ENCODE measurements at places on chromosomes 2 and 18.

DNA sequence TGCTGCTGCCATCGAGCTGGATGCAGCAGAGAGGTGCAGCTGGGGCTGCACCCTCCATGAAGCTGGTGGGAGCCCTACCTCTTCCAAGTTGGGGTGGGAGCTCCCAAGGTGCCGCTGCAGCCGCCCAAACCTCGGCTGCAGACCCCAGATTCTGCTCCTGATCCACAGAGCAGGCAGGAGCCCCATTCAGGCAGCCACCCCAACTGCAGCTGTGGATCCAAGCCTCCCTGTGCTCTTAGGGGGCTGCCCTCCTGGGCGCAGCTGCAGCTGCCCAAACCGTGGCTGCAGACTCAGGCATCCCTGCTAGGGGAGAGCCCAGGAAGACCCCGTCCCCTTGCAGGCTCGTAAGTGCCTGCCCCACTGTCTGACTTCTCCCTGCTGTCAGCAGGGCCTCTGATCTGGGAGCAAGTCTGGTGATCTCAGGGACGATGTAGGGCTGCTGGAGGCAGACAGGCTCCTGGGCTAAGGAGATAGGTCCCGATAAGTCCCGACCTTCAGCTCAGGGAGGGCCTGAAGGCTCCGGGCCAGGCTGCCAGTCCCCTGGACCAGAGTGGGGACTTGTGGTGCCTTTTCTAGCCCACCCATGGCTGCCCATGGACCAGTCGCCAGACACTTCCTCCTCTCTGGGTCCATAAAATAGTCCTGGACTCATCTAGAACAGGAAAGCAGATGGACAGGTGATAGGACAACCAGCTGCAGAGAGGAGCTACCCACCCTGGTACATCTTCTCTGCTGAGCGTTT lies 767.1 kb upstream of the CDH7 start:
- no peak for DNase-seq

DNA sequence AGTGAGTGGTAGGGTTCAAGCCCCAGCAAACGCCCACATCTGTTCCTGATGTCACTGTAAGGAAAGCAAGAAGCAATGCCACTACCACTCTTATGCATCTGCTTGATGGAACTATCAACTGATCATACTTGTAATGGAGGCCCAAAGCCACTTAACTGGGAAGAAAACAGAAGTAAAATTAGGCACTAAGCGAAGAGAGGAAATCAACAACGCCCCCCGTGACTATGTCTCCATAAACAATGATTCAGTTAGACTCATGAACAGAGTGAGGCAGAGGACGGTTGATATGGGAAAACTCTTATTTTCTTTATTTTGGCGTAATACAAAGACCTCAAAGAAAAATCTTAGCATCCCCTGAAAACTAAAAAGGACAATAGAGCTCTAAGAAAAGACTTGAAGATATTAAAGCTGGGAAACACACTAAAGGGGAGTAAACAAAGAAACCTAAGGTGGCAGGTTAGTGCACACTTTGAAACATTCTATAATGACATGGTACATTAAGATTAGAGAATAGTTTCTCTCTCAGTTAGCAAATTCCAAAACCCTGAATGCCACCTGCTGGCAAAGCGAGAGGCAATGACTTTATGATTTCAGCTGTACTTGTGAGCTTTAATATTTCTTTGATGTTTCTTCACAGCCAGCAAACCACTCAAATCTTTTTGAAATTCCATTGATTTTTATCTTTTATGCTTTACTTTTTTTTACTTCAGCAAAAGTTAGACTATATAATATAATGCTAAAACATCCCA lies 86.5 kb downstream of the LRP2 start:
- no peak for DNase-seq

DNA sequence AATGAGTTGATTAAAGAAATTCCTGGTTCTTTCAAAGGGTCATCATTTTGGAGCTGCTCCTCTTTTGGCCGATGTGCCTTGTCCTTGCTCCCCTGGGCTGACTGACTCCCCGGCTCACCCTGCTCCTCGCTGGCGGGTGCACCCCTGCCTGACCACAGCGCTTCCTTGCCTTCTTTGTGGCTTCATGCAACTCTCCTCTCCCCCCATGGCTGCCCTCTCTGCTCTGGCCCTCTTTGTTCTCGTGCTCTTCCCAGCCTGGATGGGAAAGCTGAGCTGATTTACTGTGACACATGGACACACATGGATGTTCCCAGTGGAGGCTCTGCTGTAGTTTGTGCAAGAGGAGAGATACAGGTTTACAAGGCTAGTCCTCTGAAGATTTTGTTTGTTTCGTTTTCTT lies 234.6 kb downstream of the HAUS1 start:
- DNase-seq, result no peak

GRCh38 chr18:28504066-28504465 lies 327.1 kb upstream of the CDH2 start:
- no peak for DNase-seq

DNA sequence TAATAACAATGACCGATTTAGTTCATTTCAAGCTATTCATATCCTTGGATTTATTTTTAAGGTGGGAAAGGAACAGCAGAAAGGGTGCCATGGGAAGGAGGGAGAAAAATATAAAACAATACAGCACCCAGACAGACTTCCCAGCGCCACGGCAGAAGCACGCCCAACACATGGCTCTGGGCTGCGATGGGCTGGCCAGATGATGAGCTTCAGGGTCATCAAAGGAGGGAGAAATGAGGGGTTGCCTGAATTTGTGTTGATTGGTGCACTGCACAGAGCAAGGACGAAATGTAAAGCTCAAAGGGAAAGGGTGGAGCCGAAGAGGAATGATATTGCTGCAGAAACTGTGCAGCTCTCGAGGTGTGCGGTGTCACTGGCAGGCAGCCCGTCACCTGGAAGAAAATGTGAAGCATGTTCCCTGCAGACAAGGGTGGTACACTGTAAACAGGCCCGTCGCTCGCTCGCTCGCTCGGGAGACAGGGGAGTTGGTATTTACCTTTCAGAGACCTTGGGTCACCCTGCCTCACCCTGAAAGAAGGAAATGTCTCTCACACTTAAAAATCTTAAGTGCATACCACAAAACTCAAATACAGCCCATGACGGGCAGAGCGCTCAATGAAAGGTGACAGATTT lies 195.5 kb upstream of the CTAGE1 start:
- DNase-seq, result no peak

- DNase-seq, result no peak
Measured at GRCh38 chr2:174586418-174587295, 10.9 kb downstream of the WIPF1 start.

DNA sequence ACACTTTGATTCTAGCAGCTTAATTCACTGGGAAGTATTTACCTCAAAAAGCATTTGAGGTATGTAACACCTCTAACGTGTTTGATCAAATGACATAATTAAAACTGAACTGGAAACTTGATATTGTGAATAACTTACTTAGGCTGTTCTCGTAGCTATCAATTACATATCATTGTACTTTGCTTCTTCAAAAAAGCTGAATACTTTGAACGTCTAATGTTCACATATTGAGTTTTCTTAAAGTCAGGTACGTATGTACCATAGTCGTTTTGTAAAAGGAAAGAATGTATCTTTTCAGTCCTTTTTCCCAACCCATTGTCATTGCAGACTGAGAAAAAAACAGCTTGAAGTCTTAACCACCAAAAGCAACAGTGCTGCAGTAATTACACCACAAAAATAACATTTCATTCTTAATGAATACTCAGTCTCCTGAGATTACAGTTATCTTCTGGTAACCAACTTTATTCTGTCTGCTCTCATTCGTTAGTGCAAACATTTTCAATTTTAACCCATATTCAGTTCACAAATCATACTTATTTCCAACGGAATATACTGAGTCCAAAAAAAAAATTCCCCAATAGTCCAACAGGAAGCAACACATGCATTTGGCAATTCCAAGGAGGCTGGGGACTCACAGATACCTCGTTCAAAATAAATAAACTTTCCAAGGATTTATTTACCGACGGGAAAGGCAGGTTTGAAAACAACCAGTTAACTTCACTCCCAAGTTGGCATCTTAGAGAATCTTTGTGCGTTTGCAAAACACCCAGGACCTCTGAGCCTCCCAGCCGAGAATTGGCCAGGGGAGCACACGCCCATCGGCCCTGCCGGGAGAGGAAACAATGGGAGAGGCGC lies 1.1 kb downstream of the CHN1 start:
- no peak for DNase-seq

GRCh38 chr18:76672627-76673026 lies 149.7 kb upstream of the ZNF236 start:
- DNase-seq, result no peak

- DNase-seq, result no peak
Measured at GRCh38 chr18:27845897-27846296, 331.0 kb downstream of the CDH2 start.

DNA sequence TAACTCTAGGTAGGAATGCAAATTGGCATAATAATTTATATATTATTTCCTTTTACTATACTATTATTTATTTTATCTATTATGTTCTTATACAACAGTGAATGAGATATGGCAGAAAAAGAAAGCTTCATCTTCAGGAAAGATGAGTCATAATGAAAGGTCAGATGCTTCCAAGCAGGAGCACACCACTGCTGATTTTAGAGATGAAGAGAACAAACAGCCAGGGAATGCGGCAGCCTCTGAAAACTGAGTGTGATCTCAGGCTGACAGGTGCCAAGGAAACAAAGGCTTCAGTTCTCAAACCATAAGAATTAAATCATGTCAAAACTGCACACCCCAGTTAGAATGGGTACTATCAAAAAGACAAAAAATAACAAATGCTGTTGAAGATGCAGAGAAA lies 149.0 kb downstream of the CCDC178 start:
- no peak for DNase-seq

DNA sequence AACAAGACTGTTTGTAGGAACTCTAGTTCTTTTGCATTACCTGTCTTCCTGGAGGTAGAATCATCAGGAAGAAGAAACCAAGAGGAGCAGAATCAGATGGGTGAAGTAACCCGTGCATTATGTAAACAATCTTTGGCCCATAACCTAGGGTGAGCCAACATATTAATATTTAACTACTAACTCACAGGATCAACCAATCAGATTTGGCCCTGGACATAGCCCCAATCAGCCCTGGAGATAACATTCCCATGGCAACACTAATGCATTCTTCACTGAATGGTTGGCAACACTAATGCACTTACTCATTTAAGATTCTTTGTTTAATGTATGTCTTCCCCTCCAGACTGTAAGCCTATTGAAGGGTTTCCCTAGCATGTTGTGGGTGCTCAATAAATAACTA lies 72.0 kb upstream of the CTAGE1 start:
- DNase-seq, result no peak

GRCh38 chr2:19989342-19989666 lies 601 bp downstream of the WDR35 start:
- DNase-seq, result no peak

- DNase-seq, result no peak
Measured at GRCh38 chr2:143321994-143322393, 192.8 kb downstream of the ARHGAP15 start.

DNA sequence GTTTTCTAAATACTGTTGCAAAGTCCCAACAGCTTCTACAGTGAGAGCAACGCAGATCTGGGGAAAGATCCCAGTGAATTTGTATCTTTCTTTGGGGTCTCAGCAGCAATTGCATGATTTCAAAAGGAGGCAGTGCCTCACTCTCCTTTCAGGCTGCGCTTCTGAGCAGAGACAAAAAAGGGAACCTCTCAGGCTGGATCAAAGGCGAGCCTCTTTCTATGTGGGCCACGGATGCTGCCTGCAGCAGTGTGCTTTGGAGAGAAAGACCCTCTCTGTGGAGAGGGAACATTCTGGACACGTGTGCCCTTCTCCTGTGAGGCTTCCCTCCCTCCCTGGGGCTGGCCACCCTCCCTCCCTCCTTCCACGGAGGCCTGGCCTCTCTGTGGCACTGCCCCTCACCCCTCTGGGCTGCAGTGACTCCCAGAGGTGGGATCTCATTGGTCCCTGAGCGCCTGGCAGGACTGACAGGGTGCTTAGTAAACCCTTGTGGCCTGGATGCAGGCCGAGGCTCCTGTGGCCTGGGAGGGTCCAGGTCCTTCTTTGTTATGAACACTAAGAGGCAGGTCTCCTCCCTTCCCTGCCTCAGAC lies 21.6 kb upstream of the PDIA6 start:
- DNase-seq, result no peak

- no peak for DNase-seq
Measured at GRCh38 chr2:189369566-189369965, 71.7 kb upstream of the WDR75 start.

DNA sequence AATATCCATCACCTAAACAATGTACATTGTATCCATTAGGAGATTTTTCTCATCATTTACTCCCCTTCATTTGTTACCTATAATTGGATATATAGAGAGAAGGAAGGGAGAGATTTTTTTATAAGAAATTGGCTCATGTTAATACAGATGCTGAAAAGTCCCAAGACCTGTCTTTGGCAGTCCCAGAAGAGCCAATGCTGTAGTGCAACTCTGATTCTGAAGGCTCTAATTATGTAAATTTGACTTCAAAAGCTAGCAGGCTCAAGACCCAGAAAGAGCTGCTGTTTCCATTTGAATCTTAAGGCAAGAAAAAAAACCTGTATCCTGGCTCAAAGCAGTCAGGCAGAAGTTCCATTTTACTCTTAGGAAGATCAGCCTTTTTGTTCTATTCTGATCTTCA lies 1245.5 kb upstream of the FAM98A start:
- no peak for DNase-seq

- no peak for DNase-seq
Measured at GRCh38 chr18:70578480-70578879, 289.6 kb downstream of the SOCS6 start.

GRCh38 chr2:197711578-197711977 lies 6.4 kb downstream of the MARS2 start:
- no peak for DNase-seq

DNA sequence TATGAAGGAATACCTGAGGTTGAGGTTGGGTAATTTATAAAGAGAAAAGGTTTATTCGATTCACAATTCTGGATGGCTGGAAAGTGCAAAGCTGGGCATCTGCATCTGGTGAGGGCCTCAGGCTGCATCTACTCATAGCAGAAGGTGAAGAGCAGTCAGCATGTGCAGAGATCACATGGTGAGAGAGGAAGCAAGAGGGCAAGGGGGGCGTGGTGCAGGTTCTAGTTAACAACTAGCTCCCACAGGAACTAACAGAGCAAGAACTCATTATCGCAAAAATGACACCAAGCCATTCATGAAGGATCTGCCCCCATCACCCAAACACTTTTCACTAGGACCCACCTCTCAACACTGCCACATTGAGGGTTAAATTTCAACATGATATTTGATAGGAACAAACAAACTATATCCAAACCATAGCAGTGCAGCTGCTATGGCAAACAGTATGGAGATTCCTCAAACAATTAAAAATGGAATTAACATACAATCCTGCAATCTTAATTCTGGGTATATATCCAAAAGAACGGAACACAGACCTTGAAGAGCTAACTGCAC lies 72.8 kb upstream of the LDLRAD4 start:
- no peak for DNase-seq

DNA sequence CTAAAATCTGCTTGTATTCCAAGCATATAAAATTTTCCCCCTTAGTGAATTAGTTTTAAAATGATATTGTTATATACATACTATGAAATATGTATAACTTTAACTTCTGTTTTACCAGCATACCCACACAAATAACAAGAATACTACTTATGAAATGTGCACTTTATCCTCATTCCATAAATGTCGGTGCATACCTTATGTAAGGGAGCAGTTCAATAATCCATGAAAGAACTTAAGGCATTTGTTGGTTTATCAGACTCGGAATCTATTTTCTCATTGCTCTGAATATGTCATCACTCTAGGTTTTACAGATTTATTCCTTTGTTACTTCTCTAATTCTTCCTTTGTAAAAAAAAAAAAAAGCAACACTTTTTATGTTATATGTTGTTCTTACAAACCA lies 12.5 kb upstream of the MFF start:
- DNase-seq, result no peak
